ENCODE measurements at places on chromosomes 4 and X.

DNA sequence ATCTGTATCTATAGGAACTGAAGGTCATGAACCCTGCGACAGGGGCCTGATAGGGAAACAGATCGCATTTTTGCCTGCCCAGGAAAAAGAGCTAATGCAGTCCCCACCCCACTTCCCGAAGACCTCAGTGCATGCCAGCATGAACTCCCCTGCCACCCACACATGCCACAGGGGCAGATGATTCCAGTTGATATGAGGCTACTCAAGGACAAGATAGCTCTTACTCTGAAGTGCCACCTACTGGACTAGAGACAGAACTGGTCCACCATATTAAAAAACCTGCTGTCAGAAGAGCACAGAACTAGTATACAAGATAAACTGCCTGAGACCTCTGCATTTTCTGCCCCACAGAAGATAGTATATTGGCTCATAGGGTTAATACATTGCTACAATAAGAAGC lies 68.0 kb downstream of the YIPF7 start:
- no peak for DNase-seq

GRCh38 chr4:29770627-29771026 lies 949.5 kb upstream of the PCDH7 start:
- no peak for DNase-seq

DNA sequence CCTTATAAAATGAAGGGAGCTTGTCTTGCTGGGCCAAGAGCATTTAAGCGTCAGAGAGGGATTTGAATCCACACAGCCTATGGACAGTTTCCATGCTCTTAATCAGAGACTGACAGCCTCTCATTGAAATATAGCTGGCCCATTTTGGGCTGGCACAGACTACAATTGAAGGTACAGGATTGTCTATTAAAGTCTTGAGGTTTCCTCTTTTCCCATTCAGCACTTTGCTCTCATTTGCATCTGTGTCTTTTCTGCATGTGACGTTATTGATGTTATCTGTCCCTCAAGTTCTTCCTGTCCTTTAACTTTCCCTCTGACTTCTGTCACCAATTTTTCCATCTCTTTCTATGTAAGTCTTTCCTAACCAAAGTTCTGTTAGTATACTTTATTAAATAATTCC lies 133.3 kb upstream of the SFRP2 start:
- no peak for DNase-seq

DNA sequence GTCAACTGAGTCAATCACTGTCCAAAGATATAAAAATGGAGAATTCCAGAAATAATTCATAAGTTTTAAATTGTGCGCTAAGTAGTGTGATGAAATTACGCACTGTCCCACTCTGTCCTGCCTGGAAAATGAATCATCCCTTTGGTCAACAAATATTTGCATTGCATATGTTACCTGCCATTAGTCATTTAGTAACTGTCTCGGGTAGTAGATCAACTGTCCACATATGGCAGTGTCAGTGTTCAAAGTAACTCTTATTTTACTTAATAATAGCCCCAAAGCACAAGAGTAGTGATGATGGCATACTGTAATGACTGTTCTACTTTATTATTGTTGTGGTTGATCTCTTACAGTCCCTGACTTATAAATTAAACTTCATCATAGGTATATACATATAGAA lies 3.4 kb downstream of the YTHDC1 start:
- DNase-seq, result no peak

DNA sequence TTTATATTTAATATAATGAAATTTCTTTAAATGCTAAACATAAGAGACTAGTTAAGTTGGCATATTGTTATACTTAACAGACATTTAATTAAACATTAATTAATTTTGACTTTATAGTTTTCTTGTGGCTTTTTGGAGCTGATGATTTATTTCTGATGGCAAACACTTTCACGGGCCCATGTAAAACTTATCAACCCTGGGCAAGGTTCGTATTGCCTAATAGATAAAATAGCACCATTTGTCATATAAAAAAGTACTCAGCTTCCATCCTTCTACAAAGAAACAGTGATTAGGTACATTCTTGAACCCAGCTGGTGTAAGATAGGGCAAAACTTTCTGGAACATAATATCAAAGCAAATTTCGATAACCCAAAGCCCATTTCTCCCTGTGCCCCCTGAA lies 63.2 kb downstream of the PAK3 start:
- no peak for DNase-seq

DNA sequence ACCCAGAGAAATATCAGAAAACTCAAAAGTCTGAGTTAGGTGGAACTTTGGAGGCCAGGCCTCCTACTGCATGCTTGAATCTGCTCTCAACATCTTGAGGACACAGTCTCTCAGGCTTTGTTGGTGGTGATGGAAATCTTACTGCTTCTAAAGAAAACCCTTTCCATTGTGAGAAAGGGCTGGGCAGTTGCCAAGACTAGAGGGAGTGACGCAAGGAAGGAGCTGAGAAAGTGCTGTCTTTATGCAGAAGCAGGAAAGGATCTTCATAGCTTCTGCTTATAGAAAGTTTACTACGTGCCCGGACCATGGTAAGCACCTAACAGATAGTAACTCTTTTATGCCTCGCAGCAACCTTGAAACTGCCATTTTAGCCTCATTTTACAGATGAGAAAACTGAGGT lies 2.4 kb upstream of the CRMP1 start:
- no peak for DNase-seq

GRCh38 chr4:57404483-57404882 lies 294.3 kb upstream of the IGFBP7 start:
- no peak for DNase-seq

DNA sequence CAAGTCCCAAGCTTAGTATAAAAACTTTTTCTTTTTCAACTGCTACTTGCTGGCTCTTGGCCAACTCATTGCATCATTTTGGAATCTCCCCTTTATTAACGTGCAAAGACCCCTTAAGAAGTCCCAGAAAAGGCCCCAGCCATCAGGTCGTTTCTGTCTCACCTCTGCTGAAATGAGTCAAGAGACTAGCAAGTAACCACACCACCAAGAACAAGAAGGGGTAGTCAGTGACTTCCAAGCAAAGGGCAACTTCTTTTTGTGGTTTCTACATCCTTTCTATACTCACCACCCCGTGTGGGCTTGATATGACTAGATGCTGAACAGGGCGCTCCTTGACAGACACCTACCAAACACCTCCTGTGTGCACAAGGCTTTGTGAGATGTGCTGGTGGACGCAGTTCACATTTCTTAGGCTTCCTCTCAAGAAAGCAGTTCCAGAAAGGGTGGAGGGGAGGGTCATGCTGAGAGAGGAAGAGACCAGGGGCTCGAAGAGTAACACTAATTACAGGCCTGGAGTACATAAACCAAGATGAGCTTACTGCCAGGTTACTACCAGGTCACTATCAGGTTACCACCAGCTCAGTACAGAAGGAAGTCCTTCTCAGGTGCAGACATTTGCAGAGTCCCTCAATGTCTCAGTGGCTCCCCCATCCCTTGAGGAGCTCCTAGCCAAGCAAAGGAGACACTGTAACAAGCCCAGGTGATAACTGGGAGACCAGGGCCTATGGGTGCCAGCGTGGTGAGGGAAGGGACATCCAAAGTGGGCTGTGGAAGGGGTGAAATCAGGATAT lies 19.3 kb downstream of the JAKMIP1 start:
- DNase-seq, result no peak

DNA sequence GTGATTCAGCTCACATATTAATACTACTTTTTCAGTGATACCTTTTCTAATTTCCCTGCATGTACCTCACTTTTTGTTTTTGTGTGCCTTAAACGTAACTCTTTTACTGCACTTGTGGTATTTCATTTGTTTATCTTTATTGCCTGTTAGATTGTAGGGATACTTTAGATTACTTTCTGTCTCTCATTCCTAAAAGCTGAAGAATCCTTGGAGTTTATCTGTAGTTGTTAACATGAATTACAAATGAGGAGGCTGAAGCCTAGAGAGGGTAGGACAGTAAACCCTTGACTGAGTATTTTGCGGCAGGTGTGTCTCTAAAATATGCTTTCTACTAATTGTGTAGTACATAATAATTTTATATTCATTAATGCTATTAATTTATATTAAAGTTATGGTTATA lies 34.9 kb downstream of the BMP2K start:
- DNase-seq, result no peak

DNA sequence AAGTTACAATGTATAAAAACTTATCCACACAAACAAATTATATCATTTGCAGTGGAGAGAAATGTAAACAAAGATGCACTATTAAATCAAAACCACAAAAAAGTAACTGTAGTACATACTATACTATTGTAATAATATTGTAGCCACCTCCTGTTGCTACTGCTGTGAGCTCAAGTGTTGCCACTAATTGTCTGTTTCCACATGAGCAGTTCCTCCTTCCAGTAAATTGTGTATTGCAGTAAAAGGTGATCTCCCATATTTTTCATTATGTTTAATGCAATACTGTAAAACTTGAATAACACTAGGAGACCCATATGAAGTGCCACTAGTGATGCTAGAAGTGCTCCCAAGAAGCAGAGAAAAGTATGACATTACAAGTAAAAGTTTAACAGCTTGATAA lies 11.7 kb downstream of the LIN54 start:
- no peak for DNase-seq

DNA sequence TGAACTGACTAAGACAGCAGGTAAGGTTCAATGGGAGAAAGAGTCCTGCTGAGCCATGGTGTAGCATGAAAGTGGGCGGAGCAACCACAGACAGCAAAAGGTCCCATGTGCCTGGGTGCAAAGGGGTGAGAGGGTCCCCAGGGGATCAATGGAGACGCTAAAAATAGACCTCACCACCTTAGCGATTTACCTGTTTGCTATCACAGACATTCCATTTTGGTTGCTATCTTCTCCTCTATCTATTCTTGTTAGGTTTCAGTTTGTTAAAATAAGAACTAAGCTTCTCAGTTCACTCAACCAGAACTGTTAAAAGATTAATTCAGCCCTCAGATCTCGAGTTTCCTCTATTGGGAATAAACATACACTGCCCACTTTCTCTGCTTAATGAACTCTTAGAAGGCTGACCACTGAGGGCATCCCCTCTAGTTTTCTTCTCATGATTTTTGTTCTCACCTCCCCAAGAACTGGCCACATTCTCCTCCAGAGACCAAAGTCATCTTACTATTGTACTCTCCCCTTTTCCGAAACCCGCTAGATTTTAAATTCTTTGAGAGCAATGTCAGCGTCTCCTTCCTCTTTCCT lies 136.7 kb downstream of the PARM1 start:
- DNase-seq, result no peak

DNA sequence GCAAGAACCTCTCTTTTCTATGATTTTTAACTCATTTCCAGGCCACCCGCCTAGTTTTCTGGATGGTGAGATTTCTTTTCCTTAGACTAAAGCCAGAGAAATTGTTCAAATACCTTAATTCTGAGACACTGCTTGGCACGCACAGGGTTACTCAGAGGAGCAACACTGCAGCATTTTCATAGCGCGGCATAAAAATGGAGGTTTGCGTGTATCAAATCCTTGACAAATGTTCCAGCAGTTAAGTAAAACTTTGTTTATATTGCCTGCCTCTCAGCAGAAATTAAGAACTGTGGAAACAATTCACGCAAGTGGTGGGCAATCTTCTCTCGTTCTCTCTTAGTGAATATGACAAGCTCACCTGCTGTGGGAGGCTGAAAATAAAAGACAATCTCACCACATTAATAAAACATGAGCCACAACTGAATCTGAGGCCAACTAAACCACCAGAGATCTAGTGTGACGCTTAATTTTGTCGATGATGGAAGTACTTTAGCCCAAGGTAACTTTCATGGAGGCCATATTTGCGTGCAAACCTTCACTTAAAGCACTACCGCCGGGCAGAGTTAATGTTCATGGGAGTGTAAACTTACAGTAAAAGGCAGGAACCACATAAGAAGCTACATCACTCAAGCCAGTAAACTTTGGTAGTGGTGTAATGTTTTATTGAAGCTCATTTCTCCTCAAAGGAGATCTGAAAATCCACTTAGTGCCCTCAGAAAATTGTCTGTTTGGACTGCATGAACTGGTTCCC lies 894.8 kb upstream of the EPHA5 start:
- DNase-seq, result peak; percentile 81

DNA sequence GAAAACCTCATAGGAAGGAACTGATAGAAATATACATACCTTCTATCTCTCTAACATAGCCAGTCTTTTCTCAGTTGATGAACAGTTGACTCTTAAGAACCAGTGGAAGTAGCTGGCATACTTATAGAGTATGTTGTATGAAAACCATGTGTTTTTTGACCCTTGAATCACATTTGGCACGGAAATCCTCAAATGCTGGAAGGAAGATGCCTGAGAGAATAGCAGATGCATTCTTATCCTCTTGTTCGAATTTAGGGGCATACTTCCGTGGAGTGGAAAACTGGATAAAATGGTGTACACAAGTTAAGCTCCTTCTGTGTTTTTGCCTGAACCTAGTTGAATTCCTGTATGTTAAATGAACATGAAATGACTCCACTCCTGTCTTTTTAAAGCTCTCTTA lies 145.5 kb downstream of the PCDH7 start:
- no peak for DNase-seq

GRCh38 chrX:15530318-15530717 lies 29.7 kb downstream of the BMX start:
- no peak for DNase-seq

- DNase-seq, result no peak
These were observed 1.3 kb upstream of the MAMLD1 start for GRCh38 chrX:150361777-150362351.

- no peak for DNase-seq
These were observed 38.9 kb downstream of the TBC1D9 start for GRCh38 chr4:140717313-140717712.

- no peak for DNase-seq
These were observed 1.7 kb upstream of the GPR50 start for GRCh38 chrX:151174581-151175282.

- DNase-seq, result no peak
These were observed 64.4 kb upstream of the CT45A1 start for GRCh38 chrX:135649029-135649428.

Measured in MG63 (cell line).